Kasumi-1 (cell line): ENCODE measurements at places on chromosomes 2 and 18.

- DNase-seq = no peak
Measured at GRCh38 chr2:160380000-160380570, 113.5 kb downstream of the RBMS1 start.

- DNase-seq = no peak
Measured at GRCh38 chr18:75139226-75139911, 69.6 kb downstream of the PTGR3 start.

DNA sequence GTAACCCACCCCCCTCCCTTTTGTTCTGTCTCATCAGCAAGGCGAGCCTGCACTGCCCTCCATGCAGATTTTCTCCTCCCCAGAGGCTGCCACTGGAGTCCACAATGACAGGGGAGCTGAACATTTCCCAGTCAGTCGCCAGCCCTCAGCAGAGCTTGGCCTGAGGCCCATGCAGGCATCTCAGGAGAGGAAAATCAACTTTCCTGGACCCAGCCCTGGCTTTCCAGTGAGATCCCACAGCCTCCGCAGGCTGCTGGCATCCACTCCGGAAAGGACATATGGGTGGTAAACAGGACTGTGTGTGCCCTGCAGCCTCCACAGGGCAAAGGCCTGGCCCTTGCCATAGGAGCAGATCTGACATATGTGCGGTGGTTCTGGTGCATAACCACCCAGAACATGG lies 253.8 kb downstream of the TNS1 start:
- DNase-seq = no peak

DNA sequence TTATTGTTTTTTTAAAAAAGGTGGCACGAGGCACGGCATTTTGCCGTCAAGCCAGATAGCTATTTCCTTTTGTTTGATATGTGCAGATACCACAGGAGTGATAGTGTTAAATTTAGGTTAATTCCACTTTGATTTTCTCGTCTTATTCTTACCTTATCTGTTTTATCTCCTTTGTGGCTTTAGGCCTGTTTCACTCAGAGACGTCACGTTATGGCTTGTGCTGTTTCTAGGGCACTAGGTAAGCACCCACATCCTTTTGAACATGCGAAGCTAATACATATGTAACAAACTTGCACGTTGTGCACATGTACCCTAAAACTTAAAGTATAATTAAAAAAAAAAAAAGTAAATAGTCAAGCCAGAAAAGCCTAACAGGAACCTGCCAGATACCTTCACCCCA lies 57.8 kb downstream of the C18orf63 start:
- no peak for DNase-seq

DNA sequence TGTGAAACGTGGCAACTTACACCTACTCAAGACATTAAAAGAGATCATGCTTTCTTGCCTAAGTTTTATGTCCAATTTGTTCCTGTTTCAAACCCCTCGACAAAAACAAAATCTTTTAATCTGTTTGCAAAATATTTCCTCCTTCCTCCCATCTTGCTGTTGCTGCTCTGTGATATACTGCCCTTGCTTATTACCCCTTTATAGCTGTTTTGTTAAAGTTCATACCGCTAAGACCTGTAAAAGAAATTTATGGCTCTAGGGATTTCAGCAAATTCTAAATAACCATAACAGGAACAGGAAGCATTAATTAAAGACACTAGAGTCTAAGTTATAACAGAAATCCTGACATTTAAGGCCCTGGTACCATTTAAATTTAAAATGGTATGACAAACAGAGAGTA lies 1268.2 kb upstream of the PIK3C3 start:
- DNase-seq = no peak

GRCh38 chr18:54877076-54877475 lies 48.8 kb downstream of the RAB27B start:
- DNase-seq = no peak

DNA sequence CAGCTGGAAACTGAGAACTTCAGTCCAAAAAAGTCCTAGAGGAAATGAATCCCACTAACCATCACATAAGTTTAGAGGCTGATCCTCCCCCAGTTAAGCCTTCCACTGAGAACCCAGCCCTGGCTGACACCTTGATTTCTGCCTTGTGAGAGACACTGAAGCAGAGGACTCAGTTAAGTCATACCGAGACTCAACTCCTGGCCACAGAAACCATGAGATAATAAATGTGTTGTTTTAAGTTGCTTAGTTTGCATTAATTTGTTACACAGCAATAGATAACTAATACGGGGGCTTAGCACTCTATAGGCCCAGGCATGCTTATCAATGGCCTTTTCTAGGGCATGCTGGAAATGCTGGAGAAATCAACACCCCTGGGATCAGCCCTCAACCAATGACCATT lies 3.4 kb upstream of the ADD2 start:
- DNase-seq = no peak

- DNase-seq = no peak
Measured at GRCh38 chr2:127378720-127379119, 9.1 kb downstream of the MAP3K2 start.

- DNase-seq = no peak
Measured at GRCh38 chr2:220753486-220753885, 818.6 kb downstream of the EPHA4 start.

DNA sequence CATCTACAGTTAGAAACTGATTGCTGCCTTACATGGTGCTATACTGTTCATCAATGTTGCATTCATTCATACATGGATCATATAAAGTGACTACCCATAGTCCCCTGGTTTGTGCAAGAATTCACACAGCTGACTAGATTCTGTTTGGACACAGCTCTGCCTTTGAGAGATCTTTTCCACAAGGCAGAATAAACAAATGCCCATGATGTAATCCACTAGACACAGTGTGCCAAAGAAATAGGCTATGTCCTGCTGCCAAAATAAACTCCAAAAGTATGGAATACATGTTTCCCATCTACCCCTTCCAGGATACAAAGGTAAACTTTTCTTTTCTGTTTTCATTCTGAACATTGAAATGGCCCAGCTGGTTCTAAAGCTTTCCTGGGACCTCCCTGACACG lies 269.4 kb upstream of the CHAC2 start:
- DNase-seq = no peak
